H4 (cell line): ENCODE measurements at places on chromosomes 7 and 10.
A peak's percentile ranks its signal among the peaks of the same experiment; 100 is the strongest.

DNA sequence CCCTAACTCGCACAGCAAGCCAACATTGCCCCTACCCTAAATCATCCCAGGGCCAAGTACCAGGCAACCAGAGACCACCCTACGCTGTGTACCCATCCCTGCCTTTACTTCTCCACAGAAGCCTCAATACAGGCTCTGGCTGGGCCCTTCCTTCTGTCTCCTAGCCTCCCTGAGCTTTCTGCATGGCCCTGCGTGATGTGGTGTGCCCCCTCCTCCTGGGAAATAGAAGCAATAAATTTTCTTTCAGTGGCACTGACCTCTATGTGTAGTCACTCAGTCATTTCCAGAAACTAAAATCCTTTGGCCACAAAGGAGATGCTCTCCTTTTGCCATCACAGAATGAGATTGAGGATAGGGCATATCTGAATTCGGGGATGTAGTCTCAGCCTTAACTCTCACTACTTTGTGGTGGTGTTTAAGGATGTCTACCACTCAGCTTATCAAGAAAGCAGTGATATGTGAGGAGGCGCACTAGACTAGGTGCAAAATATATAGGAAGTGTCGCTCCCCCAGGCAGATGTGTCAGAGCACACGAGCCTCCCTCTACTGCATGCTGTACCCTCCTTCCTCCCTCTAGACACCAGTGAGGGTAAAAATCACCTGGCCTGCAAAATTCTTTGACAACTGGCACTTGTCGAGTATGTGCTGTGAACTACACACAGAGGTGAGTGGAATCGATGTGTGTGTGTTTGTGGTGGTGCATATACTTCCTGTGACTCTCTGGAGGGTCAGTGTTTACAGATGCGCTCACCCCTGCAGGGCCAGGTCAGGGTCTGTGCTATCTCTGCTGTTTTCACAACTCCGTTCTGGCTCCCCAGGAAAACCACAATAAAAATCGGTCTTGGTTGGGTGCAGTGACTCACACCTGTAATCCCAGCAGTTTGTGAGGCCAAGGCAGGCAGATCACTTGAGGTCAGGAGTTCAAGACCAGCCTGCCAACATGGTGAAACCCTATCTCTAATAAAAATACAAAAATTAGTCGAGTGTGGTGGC is 825.9 kb upstream of the IGFBP3 start:
- peak; percentile 74 for DNase-seq

DNA sequence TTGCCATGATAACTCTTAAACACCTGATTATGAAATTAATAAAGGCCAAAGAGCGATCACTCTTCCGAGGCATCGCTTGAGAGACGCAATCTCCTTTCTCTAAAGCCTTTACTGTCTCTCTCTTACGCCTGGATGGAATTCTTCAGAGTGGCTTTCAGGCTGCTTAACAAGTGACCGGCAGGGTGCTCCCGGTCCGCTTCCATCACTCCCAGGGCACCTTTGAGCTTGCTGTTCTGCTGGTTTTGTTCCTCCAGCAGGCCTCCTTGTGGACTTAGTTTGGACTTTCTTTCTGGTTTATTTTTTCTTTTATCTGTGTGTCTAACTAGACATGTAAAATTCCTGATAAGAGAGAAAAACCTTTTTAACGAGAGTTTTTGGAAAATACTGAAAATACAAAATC is 60.9 kb downstream of the MRPL32 start:
- no peak for DNase-seq

DNA sequence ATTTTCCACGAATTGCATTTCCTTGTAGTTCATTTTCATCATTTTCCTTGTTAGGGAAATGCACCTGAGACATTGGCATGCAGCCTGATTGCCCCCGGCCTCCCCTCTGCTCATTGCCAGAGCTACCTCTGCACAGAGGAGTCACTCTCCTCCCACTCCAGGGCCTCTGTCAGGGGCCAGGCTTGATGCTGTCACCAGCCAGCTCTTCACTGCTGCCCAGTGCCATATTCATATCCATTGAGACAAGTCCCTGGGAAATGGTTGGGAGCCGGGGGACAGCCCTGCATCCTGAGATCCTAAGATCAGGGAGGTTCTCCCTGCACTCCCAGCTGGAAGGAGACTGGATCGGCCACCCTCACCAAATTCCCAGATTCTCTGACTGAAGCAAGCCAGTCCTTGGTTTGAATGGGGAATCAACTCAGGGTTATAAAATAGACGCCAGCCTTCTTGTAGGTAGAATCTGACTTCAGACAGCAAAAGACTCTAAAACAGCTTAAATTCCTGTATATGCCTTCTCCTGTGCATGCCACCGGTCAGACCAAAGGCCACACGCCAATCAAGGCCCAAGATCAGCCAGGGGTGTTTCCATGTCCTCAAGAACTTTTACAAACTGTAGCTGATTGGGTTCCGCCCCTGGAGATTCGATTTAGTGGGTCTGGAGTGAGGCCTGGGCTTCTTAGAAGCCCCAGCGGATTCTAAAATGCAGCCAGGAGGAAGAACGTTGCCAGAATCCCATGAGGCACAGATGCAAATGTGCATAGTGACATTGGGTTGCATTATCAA is 86.5 kb downstream of the PARP12 start:
- no peak for DNase-seq

- DNase-seq, result no peak
Observed at GRCh38 chr7:98078197-98078870, 28.3 kb upstream of the LMTK2 start.

- DNase-seq, result no peak
Observed at GRCh38 chr7:1368682-1369571, 90.3 kb downstream of the MICALL2 start.

DNA sequence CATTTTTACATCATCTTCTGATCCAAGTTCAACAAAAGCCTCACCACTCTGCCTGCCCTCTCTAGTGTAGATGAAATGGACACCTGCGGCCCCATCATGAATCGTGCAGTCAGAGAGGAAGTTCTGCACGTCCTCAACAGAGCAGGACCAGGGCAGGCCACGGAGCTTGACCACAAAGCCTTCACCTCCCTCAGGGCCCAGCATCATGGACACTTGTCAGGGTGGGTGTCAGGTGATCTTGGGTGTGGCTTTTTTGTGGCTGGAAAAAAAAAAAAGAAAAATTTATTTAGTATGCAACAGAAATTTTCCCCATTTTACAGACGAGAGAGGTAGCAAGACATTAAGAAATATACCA is 16.2 kb downstream of the FXYD4 start:
- DNase-seq, result no peak

GRCh38 chr7:142529591-142529990 is 219.7 kb upstream of the PRSS1 start:
- DNase-seq, result no peak

GRCh38 chr10:35127289-35127891 is 744 bp downstream of the CREM start:
- DNase-seq, result no peak

DNA sequence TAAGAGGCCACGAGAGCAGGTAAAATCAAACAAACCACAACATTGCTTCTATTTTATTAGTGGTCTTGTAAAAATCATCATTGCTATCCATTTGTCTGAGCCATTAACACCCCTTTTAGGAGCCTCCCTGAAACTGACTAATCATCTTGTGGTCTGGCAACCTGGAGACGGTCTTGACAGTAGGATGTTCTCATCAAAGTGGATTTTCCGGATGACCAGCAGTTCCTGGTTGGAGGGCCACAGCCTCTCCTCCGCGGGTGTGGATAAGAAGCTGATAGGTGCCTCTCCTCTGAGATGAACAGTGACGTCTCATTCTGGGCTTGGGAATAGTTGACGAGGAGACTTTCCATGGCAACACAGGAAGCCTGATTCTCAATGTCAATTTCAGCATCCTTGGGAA is 490.7 kb downstream of the TYW1 start:
- DNase-seq, result no peak

- DNase-seq, result no peak
Observed at GRCh38 chr7:49243521-49243920, 319.2 kb downstream of the CDC14C start.

- no peak for DNase-seq
Observed at GRCh38 chr10:299969-300368, 164.7 kb downstream of the ZMYND11 start.

DNA sequence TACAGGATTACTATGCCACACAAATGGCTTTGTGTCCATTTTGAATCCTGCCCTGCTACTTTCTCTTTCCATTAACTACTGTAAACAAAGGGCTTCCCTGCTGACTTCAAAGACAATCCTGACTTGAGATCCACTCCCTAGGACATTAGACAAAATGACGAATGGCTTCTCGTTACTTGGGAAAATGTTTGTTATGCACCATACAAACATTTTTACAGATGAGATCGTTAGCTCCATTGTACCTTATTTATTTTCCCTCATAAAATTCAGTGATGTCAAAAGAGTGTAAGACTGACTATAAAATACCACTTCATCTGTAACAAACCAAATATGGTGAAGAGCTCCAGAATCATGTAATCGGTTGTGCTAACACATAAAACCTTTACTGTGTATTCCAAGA is 121.8 kb downstream of the CD36 start:
- peak; percentile 29 for DNase-seq

GRCh38 chr10:105029286-105029685 is 388.2 kb downstream of the SORCS3 start:
- no peak for DNase-seq

DNA sequence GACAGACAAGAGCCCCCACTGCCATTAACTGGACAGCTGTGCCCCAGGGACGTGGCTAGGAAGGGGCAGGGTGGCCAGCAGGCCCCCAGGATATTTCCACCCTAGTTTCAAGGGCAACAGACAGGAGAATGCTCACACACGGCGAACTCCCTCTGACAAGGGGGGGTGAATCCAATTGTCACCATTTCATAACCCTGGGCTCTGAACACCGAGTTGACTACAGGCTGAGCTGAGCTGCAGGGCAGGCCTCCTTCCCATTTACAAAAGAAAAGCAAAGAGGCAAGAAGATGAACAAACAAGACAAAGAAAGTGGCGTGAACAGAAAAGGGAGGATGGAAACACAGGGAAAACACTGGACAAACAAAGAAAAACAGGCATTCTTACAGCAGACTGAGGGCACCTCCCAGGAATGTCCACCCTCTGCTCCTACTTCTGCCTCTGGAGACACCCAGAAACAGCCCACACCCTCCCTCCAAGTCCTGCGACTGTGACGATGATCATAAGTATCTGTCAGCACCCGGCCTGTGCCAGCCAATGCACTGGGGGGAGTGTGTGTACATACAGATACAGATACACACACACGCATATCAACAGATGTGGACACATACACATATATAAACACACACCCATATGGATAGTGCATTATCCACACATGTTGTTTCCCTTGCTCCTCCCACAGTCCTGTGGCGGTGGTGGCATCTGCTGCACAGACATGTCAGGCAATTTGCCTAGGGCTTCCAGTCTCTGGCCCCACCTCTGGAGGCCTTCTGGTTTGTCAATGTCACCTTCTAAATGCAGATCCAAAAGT is 66.2 kb downstream of the FAM53B start:
- DNase-seq, result no peak

DNA sequence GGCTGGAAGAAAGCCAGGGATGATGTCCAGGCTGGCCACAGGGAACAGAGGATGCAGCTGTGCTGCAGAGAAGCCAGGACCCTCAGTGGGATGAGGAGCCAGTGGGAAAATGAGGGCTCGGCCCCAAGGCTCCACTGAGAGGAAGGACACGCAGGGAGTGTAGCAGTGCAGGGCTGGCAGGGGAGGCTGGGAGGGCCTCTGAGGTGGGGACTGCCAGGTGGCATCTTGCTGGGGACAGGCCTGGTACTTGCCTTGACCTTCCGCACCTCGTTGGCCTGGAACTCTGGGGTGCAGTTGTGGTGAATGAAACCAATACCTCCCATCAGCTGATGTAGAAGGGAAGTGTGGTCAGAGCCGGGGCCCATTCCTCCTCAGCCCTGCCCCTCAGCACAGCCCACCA is 9.2 kb downstream of the IMPDH1 start:
- no peak for DNase-seq

- DNase-seq, result no peak
Observed at GRCh38 chr10:53045315-53045714, 272.7 kb upstream of the MBL2 start.

DNA sequence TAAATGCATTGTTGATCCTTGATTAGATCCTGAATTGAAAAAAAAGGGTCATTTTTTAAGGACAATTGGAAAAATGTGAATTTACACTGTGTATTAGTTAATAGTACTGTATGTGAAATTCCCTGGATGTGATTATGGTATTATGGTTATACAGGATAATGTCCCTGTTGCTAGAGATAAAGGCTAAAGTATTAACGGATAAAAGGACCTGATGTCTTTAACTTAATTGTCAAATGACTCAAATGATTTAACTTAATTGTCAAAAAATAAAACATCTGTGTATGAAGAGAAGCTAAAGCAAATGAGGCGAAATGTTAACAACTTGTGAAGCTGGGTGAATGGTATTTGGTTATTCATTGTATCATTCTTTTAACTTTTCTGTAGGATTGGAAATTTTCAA is 48.8 kb downstream of the SUFU start:
- no peak for DNase-seq

GRCh38 chr7:132509643-132510042 is 66.6 kb downstream of the PLXNA4 start:
- no peak for DNase-seq

- DNase-seq, result no peak
Observed at GRCh38 chr10:47116445-47116844, 183.6 kb upstream of the GDF10 start.

DNA sequence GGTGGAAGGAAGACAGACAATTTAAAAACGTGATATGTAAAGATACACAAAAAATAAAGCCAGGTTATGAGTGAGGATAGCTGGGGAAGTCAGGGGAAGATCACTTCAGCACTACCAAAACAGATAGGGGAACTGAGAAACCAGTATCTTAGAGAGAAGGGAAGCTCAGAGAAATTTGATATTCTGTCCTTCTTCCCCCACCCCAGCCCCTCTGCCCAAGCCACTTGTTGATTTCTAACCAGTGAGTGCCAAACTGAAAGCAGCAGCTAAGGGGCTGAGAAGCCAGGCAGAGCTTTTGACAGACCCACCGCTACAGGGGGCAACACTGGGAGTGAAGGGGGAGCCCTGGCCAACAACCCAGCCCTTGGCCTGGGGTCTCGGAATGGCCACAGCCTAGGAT is 9.1 kb upstream of the SLC29A3 start:
- DNase-seq, result no peak

- no peak for DNase-seq
Observed at GRCh38 chr7:159099711-159100231, 44.9 kb downstream of the VIPR2 start.

- DNase-seq, result no peak
Observed at GRCh38 chr10:84204122-84204521, 9.8 kb downstream of the CDHR1 start.

- no peak for DNase-seq
Observed at GRCh38 chr10:32153931-32154330, 97.7 kb upstream of the KIF5B start.
